ENCODE measurements at places on chromosomes 12 and 14.

- DNase-seq: no peak
These were observed 148.8 kb upstream of the E2F7 start for GRCh38 chr12:77214136-77214535.

GRCh38 chr12:106942775-106943174 lies 12.9 kb upstream of the TMEM263 start:
- no peak for DNase-seq

- no peak for DNase-seq
These were observed 129.3 kb downstream of the ZFP36L1 start for GRCh38 chr14:68663385-68664076.

GRCh38 chr12:40224439-40225291 lies at the start of gene LRRK2:
TSS of gene LRRK2 (plus strand) at chr12:40224997. CDS start at chr12:40225132, 135 bp downstream.
- DNase-seq: peak; percentile 8

- no peak for DNase-seq
These were observed 599 bp downstream of the PAPLN start for GRCh38 chr14:73237786-73238423.

DNA sequence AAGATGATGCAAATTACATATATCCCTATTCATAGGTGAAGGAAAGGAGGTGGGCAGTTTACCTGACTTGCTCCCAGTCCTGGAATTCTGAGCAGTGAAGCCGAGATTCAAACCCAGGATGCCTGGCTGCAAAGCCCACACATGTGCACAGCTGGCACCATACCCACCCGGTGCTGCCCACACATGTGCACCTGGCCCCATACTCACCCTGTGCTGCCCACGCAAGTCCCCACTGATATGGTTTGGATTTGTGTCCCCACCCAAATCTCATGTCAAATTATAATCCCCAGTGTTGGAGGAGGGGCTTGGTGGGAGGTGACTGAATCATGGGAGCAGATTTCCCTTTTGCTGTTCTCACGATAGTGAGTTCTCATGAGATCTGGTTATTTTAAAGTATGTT lies 179.2 kb upstream of the C14orf180 start:
- no peak for DNase-seq

DNA sequence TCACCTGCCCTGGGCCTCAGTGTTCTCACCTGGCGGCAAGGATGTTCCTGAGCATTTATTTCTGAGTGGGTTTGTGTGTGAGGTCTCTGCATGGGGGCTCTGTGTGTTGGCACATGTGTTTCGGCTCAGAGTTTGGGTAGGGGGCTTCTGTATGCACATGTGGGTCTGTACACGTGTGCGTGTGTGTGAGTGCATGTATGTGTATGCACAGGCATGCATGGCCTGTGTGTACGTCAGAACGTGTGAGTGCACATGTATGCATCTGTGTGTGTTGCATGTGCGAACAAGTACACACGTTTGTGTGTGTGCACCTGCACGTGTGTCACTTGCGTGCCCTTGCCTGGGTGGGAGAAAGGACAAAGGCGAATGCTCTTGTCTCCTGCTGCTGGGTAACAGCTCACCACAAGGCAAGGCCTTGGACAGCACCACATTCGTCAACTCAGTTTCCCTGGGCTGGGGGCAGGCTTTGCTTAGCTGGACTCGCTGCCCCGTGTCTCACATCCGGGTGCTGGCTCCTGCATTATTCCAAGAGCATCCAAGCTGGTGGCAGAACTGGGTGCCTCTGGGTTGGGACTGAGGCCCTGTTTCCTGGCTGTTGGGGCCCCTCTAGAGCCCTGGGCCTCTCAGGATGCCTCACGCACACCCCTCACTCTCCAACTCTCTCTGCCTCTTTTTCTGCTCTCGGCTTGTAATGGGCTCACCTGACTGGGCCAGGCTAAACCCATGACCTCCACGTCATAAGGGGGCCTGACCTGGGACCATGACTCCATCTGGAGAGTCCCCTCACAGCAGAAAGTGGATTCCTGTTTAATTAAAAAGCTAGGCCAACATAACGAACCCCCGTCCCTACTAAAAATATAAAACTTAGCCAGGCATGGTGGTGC lies 153.6 kb upstream of the C14orf180 start:
- DNase-seq: no peak

Measured in naive thymus-derived CD8-positive, alpha-beta T cell (primary cell).